ENCODE measurements at places on chromosomes 11 and 22.
A peak's percentile ranks its signal among the peaks of the same experiment; 100 is the strongest.

GRCh38 chr11:105298630-105299029, 159.1 kb upstream of the CARD18 start:
- peaks cover 6% of the 10 kb centered on the region for H3K27me3 ChIP-seq
- no peak for DNase-seq
- H3K4me3 ChIP-seq = no peak overlapping the region
- H3K27ac ChIP-seq = no peak overlapping the region

GRCh38 chr11:45280449-45280848, 5.7 kb downstream of the SYT13 start:
- H3K4me1 ChIP-seq = peaks cover 42% of the 10 kb centered on the region
- H3K27ac ChIP-seq = no peak overlapping the region
- H3K36me3 ChIP-seq = peaks cover 7% of the 10 kb centered on the region
- H3K27me3 ChIP-seq = peaks cover 46% of the 10 kb centered on the region
- no peak overlapping the region for H3K4me3 ChIP-seq
- no peak for DNase-seq

DNA sequence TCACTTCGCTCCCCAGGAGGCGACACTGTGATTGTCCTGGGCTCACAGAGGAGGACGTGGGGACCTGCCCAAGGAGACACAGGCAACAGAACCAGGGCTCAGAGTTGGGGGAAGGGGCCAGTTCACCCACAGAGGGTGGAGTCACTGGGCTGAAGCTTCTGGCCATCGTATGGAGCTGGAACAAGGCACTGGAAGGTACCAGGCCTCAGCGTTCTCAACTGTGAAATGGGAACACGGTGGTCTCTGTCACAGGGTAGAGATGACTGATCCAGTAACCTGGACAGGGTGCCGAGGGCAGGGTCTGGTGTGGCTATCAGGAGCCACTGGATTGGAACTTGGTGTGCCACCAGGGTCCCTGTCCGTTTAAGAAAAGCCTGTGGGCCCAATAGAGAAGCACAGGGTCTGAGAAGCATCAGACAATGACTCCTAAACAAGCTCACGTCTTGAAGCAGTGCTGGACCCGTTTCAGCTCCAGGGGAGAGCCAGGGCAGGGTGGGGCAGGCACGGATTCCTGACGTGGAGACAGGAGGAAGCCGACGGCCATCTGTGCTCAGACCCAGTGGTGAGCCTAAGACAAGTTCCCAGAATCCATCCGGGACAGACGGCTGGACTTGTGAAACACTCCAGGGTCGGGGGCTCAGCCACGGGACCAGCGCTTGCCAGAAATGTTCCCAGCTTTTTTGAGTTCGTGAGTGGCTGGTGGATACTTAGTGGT, 25.0 kb upstream of the KCNQ1OT1 start:
- no peak for DNase-seq
- H3K27ac ChIP-seq = no peak overlapping the region
- peaks cover 97% of the 10 kb centered on the region for H3K4me1 ChIP-seq
- H3K36me3 ChIP-seq = no peaks in the 10 kb centered on the region
- H3K4me3 ChIP-seq = peak overlapping the region; percentile 8
- peaks cover 19% of the 10 kb centered on the region for H3K27me3 ChIP-seq

GRCh38 chr11:118042141-118042540, 34.7 kb upstream of the TMPRSS4 start:
- H3K4me3 ChIP-seq = no peak overlapping the region
- H3K4me1 ChIP-seq = no peaks in the 10 kb centered on the region
- peaks cover 37% of the 10 kb centered on the region for H3K27me3 ChIP-seq
- no peaks in the 10 kb centered on the region for H3K36me3 ChIP-seq
- no peak overlapping the region for H3K27ac ChIP-seq
- DNase-seq = no peak

DNA sequence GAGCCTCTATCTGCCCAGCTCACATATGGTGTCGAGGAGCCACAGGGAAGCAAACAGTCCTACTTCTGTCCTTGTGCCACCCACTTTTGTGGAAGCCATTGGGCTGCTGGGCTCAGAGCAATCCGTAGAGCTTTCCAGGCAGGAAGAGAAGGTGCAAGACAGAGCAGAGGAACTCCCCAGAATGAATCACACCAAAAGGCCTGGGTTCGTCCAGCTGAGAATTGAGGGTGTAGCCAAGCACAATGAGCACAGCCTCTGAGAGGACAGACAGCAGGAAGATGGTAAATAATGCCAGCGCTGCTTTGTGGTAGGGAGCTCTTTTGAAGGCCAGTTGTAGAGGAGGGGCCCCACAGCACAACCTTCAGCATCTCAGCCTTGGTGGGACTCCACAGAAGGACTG, 237.8 kb downstream of the GRIK4 start:
- H3K27ac ChIP-seq = no peak overlapping the region
- H3K4me3 ChIP-seq = no peak overlapping the region
- no peaks in the 10 kb centered on the region for H3K36me3 ChIP-seq
- peaks cover 11% of the 10 kb centered on the region for H3K27me3 ChIP-seq
- H3K4me1 ChIP-seq = peaks cover 45% of the 10 kb centered on the region
- DNase-seq = no peak

DNA sequence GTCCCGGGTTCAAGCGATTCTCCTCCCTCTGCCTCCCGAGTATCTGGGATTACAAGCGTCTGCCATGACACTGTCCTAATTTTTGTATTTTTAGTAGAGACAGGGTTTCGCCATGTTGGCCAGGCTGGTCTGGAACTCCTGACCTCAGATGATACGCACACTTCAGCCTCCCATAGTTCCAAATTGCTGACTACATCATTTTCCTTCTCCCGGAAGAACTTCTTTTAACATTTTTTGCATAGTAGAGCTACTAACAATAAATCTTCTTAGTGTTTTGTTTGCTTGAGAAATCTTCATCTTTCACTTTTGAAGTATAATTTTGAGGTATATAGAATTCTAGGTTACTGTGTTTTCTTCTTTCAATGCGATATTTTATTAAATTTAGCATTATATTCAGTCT, 1415.1 kb upstream of the RAG2 start:
- no peak overlapping the region for H3K27ac ChIP-seq
- no peaks in the 10 kb centered on the region for H3K36me3 ChIP-seq
- DNase-seq = no peak
- no peak overlapping the region for H3K4me3 ChIP-seq

Measured in nephron progenitor cell (in vitro differentiated cells).